ENCODE measurements at places on chromosomes 16 and 17.

- no peak for DNase-seq
These were observed 132.0 kb downstream of the ANKRD11 start for GRCh38 chr16:89358030-89359005.

GRCh38 chr16:3909791-3910583 lies 29.5 kb upstream of the CREBBP start:
- DNase-seq, result no peak

DNA sequence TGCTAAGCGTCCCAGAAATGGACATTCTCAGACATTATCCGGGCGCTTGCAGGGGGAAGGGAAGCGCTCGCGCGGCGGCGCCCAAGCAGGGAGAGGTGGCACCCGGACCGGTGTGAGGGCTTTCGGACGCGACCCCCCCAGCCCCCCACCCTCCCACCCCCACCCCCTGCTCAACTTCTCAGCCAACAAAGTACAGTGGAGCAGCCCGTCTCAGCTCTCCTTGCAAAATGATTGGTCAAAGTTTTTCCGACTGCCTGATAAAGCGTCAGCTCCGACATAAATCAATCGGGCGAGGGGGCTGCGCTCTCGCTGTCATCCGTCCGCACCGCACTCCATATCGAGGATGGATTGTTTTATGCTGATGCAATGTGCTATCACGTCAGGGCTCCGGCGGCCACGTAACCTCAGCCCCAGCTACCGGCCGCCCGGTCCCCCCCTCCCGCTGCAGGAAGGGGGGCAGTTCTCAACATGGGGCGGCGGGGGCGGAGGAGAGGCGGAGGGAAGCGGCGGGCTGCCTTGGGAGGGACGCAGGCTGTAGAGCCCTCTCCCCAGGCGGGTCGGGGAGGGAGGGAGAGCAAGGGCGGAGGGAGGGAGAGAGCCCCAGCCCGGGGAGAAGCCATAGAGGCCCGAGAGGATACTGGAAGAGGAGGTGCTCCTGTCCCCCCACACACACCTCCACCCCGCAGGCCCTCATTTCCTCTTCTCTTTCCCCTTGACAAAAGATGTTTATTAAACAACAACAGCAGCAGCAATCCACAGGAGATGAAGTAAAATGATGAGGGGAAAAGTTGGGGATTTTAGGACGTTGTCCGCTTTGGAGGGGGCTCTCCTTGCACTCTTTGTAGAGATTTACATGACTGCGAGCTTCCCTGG lies at the start of gene HOXB9:
Gene HOXB9, minus strand, starts transcription at position 114 of the 873 bp plus-strand sequence. Its CDS starts 89 bp downstream, at position 25.
- no peak for DNase-seq

DNA sequence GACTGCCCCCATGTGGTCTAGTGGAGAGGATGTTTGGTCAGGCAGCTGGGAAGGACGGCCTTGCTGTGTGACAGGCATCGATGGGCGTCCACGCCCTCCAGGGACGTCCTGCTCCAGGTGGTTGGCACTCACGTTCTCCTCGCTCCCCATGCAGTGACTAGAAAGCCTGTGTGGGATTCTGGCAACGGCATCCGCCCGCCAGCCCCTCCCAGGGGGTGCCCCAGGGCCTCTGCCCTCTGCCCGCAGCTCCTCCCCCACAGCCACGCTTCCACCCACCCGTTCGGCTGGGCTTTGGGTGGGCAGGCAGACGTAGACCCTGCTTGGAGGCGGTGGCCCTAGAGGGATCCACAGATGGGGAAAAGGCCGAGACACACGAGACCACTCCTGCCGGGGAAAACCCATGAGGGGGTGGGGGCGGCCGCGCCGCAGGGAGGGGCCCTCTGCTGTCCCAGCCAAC lies 4.7 kb upstream of the IL17C start:
- no peak for DNase-seq

- DNase-seq, result no peak
These were observed 143.8 kb upstream of the PLCG2 start for GRCh38 chr16:81635063-81635937.

DNA sequence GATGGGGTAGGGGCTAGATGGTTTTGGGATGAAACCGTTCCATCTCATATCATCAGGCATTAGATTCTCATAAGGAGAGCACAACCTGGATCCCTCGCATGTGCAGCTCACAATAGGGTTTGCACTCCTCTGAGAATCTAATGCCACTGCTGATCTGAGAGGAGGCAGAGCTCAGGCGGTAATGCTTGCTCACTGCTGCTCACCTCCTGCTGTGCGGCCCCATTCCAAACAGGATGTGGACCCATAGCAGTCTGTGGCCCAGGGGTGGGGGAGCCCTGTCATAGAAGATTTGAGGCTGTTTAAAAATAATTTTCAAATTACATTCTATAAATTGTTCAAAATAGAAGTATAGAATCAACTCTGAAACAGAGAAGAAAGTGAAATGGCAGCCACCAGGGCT lies 50.8 kb downstream of the PHKB start:
- DNase-seq, result no peak

- DNase-seq, result no peak
These were observed 118.7 kb downstream of the SKAP1 start for GRCh38 chr17:48311324-48311723.

DNA sequence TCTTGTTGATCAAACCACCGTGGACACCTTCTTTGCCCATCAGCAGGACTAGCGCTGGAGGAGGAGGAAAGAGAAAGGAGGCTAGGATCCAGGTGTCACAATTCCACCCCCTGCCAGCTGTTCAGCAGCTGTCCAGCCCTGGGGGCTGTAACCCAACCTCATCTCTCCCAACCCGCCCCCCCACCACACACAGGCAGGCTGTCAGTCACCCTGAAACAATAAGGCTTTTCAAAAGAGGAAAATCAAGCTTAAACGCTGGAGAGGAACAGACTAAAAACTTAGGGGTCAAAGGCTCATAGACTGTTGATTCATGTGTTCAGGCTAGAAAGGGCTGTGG lies 2.4 kb downstream of the PFN1 start:
- peak; percentile 35 for DNase-seq

DNA sequence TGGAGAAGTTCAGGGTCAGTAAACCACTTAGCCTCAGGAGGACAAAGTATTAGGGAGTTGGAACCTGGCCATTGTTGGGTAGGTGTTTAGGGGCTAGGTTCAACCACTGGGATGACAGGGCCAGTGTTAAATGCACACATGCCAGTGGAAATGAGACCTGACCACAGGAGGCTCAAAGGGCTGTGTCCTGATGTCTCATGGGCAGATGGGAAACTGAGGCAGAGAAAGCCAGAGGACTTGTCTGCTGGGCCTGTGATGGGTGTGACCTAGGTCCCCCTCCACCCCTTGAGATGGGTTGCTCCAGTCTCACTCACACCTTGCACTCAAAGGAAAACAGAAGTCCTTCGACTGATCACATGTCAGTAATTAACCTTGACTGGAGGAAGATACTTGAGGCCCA lies 16.0 kb downstream of the CPNE2 start:
- DNase-seq, result no peak

All from foreskin melanocyte (primary cell).